ENCODE measurements at places on chromosomes 6 and 20.
A peak's percentile ranks its signal among the peaks of the same experiment; 100 is the strongest.

- DNase-seq = no peak
Observed at GRCh38 chr20:25487306-25487705, 79.8 kb downstream of the GINS1 start.

DNA sequence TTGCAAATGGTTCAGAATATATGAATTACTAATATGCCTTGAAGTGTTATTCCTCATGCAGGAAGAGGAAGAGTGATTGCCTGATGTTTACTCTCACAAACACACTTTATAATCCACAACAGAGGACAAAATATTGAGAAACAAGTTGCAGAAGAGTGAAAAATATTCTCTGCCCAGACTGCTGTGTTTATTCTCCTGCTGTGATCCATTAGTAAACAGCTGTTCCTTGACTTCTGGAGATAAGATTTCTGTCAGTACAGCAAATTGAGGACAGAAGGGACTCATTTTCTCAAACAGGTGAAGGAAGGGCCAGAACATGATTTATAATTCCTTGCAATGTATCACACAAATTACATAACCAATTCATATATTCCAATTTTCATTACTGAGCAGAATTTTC, 148.0 kb downstream of the EPM2A start:
- peak; percentile 81 for DNase-seq

DNA sequence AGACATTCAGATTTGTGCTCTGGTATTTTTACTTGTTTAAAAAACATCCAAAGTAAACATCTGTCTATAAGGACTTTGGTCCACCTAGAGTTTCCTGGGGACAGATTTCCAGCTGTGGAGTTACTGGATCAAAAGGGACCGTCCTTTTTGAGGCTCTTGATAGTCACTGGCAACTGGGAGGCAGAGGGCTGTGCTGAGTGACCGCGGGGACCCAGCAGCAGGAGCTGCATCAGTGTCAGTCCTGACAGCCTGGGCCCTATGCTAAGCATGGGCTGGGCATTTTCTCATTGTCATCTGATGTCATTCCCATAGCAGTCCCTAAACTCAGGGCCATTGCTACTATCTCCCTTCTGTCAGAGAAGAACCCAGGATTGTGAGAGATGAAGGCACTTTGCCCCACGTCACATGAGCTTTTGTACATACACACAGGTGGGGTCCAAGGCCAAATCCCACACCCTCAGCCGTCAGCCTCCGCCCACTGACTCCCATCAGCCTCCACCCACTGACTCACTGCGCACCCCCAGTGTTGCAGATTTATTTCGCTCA, 293.8 kb downstream of the TAF4 start:
- DNase-seq = no peak

- peak; percentile 80 for DNase-seq
Observed at GRCh38 chr6:118372413-118372812, 175.7 kb upstream of the PLN start.

- DNase-seq = no peak
Observed at GRCh38 chr6:167738386-167738785, 88.3 kb upstream of the AFDN start.

DNA sequence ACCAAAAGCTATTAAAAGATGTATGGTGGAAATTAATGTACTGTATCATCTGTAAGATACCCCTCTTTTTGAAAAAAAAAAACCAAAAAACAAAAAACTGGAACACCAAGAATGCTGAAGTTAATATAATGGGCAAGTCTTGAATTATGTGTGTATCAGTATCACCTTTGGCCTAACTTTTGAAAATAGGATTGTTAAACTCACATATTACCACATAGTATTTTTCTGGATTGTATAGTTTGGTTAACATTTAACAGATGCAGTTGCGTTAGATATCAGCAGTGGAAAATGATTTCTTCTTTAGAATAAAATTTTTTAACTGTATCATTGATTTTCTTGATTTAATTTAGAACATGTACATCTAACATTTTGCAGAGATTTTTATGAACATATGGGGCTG, 118.5 kb downstream of the LRRC1 start:
- no peak for DNase-seq

DNA sequence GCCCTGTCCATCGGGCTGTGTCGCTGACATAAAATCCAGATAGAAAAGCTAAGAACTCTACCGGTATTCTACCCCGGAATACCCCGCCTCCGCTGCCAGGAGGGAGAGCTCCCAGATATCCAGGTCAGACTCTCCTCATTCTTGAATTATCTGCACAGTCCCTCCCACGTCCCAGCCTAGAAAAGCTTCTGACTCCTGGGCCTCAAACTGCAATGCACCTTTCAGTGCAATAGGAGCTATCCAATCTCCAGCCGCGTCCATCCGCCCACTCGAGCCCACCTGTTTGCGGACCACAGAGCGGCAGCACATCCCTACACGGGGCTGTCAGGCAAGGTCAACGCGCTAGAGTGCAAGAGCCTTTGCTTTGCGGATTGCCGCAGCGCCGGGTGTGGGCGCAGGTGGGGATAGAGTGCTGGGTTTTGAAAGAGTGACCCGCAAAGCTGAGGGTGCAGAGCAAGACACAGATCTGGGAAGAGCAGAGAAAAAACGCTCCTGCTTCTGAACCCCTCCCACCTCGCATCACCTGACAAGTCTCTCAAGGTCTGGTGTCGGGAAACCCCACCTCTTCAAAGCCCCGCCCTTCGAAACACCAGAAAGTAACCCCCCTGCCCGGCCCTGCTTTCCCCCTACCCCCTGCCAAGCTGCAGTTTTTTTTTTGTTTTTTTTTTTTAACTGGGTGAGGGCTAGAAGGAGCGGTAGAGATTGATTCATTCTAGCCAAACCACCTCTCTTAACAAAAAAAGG, 1.3 kb downstream of the TAPBP start:
- DNase-seq = peak; percentile 92

GRCh38 chr6:13873288-13874190, 51.2 kb upstream of the RNF182 start:
- DNase-seq = peak; percentile 95

GRCh38 chr20:59780494-59781185, 152.8 kb downstream of the SYCP2 start:
- no peak for DNase-seq

DNA sequence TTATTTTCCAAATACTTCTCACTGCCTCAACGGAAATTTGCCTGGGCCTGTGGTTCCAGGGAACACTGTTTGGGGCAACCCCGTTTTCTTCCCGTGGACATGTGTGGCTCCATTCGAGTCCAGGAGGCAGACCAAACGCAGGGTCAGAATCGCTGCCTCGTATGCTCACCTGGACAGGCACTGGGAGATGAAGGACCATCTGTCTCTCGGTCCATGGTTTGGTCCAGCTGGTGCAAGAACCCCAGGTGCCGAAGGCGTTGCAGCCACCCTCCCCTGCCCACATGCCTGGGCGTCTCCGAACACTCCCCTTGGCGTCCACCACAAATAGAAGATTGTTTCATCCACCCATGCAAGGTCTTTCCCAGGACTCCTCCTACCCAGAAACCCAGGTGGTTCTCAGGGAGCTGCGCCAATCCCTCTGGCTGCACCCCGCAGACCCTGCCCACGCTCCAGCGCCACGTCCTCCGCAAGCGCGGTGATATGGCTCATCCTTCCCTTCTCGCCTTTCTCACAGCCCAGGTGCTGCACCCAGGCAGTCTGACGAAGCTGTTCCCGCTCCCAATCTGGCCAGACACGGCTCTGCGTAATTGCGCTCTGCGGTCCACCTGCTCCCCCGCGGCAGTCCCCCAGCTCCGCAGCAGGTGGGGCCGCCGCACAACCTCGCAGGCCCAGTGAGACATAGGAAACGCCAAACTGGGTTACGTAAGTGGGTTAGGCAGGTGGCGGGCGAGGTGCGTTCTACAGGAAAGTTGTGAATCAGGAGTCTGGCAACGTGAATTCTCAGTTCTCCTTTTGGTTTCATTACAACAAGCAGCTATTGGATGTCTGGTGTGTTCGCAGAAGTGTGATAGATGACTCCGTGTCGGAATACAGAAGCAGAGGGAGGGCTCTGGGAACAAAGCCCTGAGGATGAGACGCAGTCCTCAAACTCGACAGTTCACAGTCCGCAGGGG, 146.2 kb upstream of the ECI2 start:
- DNase-seq = peak; percentile 92

- no peak for DNase-seq
Observed at GRCh38 chr6:151073701-151074100, 166.1 kb upstream of the AKAP12 start.

DNA sequence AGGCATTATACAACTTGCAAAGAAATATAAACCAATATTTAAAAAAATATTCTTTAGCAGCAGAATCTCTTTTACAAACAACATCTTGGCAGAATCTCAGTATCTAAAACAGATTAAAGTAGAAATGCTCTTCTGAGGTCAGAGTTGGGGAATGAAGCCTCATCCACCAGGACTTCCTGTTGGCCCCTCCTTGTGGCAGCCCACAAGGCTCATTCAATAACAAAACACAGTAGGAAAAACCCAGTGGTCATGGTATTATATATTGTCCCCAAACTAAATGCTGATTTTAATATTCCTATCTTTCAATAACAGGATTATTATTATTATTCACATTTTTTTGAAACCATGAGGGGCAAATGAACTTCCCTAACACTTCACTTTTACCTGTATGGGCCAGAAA, 368.6 kb downstream of the BTBD9 start:
- DNase-seq = no peak

GRCh38 chr20:59078231-59078630, 35.6 kb upstream of the PRELID3B start:
- peak; percentile 49 for DNase-seq

- peak; percentile 49 for DNase-seq
Observed at GRCh38 chr20:20497242-20497978, 129.5 kb downstream of the INSM1 start.

GRCh38 chr6:103113416-103113815, 1719.9 kb downstream of the GRIK2 start:
- DNase-seq = no peak

DNA sequence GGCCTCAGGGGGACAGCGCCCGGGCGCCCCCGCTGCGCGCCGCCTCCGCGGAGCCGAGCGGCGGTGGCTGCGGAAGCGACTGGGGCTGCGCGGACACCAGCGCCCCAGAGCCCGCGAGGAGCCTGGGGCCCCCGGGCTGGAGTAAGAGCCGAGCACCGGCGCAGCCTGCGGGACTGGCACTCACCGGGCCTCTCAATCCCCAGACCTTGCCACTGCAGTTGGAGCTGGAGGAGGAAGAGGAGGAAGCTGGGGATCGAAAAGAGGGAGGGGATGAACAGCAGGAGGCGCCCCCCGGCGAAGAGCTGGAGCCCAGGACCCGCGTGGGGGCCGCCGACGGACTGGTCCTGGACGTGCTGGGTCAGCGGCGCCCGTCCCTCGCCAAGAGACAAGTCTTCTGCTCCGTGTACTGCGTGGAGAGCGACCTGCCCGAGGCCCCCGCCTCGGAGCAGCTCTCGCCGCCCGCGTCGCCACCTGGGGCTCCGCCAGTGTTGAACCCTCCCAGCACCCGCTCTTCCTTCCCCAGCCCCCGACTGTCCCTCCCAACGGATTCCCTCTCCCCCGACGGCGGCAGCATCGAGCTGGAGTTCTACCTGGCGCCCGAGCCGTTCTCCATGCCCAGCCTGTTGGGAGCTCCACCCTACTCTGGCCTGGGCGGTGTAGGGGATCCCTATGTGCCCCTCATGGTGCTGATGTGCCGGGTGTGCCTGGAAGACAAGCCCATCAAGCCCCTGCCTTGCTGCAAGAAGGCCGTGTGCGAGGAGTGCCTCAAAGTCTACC, 590 bp downstream of the RNF217 start:
- DNase-seq = peak; percentile 84

- no peak for DNase-seq
Observed at GRCh38 chr6:86153521-86153920, 510.8 kb upstream of the SYNCRIP start.

DNA sequence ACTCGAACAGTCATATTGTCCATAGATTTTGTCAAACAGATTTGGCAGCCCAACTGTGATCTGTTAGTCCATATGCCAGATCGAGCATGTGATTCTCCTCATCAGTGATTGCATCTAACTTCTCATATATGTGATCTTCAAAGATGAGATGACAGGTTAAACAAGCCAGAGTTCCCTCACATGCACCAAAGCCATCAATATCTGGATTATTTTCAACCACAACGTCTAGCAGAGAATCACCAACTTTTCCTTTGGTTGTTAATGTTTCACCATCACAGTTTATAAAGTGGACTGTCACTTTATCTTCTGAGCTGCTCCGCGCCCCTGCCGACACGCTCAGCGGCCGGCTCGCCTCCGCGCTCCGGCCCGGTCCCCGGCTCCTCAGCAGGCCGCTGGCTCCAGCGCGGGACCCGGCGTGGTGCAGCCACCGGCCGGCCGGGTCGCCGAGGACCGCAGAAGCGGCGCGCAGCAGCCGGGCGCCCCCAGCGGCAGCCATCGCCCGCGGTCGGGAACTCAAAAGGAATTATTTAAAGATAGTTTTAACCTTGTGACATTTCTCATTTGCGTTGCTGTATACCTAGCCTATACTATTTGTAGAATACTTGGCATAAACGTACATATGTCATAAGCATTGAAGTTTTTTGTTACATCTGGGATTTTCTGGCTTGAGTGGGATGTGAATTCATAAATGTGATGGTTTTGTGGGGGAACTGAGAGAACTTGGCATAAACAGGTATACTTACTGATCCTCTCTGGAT, 40.1 kb upstream of the DYNLRB1 start:
- DNase-seq = no peak

- peak; percentile 20 for DNase-seq
Observed at GRCh38 chr20:38927902-38928578, 1.8 kb downstream of the FAM83D start.

- DNase-seq = no peak
Observed at GRCh38 chr20:31862506-31862905, 7.8 kb downstream of the DUSP15 start.

GRCh38 chr6:127119102-127120022, 891 bp downstream of the RSPO3 start:
- peak; percentile 73 for DNase-seq

DNA sequence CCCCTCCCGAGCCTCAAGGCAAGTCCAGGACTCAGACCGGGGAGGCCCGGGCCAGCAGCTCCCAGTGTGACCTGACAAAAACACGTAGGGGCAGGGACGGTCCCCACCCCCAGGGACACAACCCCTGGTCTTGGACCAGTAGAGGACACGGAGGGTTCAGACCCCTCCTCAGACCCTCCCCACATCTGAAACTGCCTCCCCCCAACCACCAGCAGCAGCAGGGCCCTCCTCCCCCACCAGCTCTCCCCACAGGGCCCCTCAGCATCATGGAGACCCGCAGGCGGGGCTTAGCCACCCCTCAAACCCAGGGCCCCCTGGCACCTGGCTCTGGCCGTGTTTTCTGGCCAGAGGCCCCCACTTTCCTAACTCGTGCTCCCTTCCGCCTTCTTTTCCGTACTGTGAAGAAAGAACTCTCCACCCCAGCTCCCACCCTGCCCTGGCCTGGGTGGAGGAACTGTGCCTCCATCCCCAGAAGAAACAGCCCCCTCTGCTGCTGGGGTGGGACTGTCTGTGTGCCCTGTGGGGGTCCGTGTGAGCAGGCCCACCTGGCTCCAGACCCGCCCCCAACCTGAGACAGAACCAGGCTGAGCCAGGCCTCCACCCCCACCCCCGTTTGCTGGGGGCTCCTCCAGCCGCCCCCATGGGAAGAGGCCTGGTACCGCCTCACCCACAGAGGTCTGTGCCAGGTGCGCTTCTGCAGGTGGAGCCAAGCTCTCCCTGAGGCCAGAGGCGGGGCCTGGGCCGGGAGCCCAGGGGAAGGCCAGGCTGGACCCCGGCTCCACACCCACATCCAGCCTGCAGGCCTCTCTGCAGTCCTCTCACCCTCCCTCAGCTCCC, 39.0 kb upstream of the MDFI start:
- peak; percentile 78 for DNase-seq
